ENCODE measurements at places on chromosomes 1 and 21.

DNA sequence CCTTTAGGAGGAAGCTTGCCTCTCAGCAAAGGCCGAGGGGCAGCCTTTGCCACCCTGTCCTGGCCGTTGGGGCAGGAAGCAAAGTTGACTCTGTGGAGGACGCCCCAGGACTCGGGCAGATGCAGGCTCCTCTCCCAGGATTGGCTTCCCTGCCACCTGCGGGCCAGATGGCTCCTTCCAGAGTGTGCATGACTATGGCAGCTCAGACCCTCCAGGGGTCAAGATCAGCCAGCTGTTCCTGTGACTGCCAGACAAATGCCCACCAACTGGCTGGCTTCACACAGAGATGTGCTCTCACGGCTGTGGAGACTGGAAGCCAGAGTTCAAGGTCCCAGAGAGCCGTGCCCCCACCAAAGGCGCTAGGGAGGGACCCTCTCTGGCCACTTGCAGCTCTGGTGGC lies 87.0 kb upstream of the VAMP3 start:
- no peak for DNase-seq

- no peak for DNase-seq
These were observed 478.2 kb downstream of the NEGR1 start for GRCh38 chr1:71804140-71804539.

DNA sequence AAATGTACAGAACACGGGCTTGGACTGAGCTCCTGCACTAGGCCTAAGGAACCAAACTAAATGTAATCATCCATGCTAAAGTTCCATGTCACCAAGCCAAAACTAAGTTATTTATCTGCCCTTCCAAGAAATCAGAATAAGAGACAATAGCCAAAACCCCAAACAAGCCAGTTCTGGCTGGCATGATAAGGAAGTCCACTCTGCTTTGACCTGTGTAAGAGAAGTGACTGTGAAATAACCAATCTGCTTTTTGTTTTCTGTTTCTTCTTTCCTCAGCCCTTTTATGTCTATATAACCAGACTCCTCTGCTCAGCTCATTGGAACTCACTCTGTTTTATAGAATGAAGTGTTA lies 15.1 kb downstream of the PLPPR5 start:
- DNase-seq, result no peak

DNA sequence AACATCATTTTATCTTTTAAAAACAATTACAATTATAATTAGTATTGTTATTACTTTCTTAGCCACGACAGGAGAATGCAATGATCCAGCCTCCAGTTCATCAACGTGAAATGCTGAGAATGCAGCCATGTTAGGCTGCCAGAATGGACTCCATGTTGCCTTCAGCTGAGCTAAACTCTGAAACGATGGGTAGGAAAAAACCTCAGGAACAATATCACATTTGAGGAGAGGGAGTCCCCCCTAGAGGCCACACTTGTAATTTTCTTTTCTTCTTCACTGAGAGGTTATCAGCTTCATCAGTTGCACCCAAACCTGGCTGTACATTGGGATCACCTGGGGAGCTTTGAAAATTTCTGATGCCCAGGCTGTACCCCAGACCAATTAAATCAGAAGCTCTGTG lies 34.6 kb upstream of the DNAH14 start:
- no peak for DNase-seq

GRCh38 chr21:34722684-34723300 lies 54.0 kb downstream of the CLIC6 start:
- DNase-seq, result no peak

- no peak for DNase-seq
These were observed 22.1 kb upstream of the COL16A1 start for GRCh38 chr1:31725777-31726535.

GRCh38 chr1:29944253-29944905 lies 708.1 kb downstream of the PTPRU start:
- no peak for DNase-seq

DNA sequence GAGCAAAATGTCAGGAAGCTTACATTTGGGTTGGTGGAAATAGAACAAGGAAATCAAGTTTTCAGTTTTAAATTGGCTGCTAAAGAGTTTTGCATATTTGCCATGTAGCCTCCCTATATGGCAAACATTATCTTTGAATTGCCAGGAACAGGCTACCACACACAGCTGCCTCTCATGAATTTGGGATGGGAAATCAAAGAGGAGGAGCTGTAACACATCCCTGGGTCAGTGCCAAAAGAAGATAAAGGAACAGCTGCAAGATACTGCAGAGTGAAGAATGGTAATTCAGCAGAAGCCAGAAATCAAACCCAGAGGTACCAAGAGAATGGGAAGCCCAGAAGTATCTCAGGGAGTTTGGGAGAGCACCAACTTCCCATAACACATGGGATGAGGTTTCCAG lies 18.6 kb upstream of the RASAL2 start:
- DNase-seq, result no peak

GRCh38 chr1:85655315-85655714 lies 52.9 kb downstream of the ZNHIT6 start:
- DNase-seq, result no peak

- no peak for DNase-seq
These were observed 54.5 kb downstream of the ATP1B1 start for GRCh38 chr1:169160845-169161495.

GRCh38 chr1:184002071-184002470 lies 35.5 kb downstream of the COLGALT2 start:
- DNase-seq, result no peak

GRCh38 chr1:56331892-56332567 lies 247.3 kb downstream of the PLPP3 start:
- DNase-seq, result no peak

GRCh38 chr21:36217743-36218142 lies 61.1 kb downstream of the DOP1B start:
- no peak for DNase-seq

DNA sequence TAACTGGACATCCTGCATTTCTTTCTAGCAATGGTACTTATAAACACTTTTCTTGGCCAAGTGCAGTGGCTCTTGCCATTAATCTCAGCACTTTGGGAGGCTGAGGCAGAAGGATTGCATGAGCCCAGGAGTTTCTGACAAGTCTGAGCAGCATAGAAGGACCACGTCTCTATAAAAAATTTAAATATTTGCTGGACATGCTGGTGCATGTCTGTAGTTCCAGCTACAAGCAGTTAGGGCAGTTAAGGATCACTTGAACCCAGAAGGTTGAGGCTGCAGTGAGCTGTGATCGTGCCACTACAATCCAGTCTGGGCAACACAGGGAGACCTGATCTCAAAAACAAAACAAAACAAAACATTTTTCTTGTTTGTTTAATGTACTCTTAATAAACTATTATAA lies 434.0 kb downstream of the PLA2G4A start:
- no peak for DNase-seq

DNA sequence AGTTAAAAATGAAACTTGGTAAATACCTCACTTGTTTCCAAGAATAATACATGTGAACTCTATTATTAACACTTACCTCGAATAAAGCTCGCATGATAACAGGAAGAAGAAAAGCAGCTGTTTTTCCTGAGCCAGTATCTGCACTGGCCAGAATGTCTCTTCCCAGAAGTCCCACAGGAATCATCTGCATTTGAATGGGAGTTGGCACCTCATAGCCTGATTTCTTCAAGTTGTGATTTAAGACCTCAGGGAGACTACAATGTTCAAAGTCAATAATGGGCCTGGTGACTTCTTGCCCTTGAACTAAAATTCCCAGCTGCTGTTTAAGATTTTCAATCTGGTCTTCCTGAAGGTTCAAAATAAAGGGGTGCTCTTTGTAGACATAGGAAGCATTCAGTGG lies 3.8 kb downstream of the DDX59 start:
- no peak for DNase-seq

GRCh38 chr1:214328770-214329469 lies 48.0 kb downstream of the SMYD2 start:
- DNase-seq, result peak; percentile 80

- no peak for DNase-seq
These were observed 18.8 kb downstream of the SLX9 start for GRCh38 chr21:44958471-44959191.

DNA sequence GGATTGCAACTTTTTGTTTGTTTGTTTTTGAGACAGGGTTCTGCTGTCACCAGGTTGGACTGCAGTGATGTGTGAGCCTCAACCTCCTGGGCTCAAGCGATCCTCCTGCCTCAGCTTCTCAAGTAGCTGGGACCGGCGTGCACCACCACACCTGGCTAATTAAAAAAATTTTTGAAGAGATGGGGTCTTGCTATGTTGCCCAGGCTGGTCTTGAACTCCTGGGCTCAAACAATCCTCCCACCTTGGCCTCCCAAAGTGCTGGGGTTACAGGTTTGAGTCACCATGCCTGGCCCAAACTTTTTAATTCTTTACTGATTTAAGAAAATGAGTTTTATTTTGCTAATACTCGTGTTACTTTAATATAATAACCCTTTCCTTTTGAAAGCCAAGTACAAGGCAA lies 31.5 kb upstream of the SERPINC1 start:
- DNase-seq, result no peak

DNA sequence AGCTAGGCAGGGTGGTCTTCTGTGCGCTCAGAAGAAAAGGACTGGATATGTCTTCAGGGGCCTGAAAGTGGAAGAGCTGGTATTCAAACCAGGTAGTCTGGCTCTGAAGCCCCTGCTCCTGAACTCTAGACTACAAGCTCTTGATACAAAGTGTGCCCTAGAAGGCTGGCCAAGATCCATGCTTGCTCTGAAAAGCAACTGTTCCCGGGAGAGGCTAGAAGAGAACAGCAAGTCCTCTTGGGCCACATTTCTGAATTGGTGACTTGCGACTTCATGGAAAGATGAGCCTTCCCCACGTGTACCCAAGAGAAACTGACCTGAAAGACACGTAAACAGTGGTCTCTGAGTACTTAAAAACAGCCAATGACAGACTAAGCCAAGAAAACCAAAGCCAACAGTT lies 123.3 kb upstream of the GRIK3 start:
- DNase-seq, result no peak

GRCh38 chr1:147292631-147293251 lies 50.3 kb downstream of the CHD1L start:
- DNase-seq, result no peak

- DNase-seq, result no peak
These were observed 13.8 kb upstream of the CAMTA1 start for GRCh38 chr1:6771441-6771769.

DNA sequence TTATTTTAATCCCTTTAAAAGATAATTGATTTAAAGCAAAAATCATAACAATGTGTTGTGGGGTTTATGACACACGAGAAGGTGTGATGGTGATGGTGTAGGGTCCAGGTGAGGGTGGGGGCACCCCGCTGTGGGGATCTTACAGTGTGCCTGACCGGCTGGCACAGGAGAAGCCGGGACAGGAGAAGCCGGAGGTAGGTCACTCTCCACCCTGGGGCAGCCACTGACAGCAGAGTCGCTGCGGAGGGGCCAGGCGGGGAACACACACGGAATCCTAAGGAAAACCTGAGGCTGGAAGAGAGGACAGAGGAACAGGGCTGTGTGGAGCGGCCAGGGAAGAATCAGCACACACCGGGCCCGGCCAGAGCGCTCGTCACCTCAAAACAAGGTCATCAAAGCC lies 4.3 kb upstream of the LRRC3 start:
- no peak for DNase-seq

- peak; percentile 85 for DNase-seq
These were observed 9.2 kb upstream of the TNFRSF1B start for GRCh38 chr1:12157366-12158231.

DNA sequence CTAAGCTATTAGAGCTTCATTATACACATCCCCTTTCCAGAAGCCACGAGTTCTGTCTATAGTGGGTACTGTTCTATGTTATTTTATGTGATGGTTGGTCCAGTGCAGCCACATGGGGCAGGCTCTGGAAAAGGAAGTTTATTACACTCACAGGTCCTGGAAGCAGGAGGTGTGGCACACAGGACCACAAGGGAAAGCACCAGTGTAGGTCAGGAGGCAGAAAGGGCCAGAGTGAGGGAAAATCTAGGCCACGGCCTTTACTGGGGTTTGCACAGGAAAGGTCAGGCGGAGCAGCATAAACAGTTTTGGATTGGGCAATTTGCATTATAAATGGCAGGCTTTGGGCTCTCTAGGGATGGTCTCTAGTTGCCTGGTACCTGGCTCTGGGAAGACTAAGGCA lies 21.8 kb upstream of the CNIH3 start:
- no peak for DNase-seq

- no peak for DNase-seq
These were observed 4.8 kb upstream of the SLC35D1 start for GRCh38 chr1:67058761-67059160.

DNA sequence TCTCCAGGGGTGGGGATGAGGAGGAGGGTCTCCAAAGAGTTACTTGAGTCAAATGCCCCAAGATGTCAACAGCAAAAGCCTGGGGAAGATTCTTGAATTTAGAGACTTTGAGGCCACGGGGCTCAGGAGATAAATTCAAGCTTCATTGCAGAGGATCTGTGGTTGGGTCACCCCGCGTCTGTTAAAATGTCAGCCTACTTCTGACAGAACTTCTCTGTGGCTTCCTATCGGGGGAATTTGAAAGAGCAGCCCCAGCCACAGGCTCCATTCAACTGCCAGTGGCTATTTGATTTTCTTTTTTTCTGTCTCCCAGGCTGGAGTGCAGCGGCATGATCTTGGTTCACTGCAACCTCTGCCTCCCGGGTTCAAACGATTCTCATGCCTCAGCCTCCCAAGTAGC lies 62.5 kb upstream of the EFHD2 start:
- no peak for DNase-seq

GRCh38 chr1:34697818-34698217 lies 57.0 kb upstream of the GJB5 start:
- DNase-seq, result no peak

DNA sequence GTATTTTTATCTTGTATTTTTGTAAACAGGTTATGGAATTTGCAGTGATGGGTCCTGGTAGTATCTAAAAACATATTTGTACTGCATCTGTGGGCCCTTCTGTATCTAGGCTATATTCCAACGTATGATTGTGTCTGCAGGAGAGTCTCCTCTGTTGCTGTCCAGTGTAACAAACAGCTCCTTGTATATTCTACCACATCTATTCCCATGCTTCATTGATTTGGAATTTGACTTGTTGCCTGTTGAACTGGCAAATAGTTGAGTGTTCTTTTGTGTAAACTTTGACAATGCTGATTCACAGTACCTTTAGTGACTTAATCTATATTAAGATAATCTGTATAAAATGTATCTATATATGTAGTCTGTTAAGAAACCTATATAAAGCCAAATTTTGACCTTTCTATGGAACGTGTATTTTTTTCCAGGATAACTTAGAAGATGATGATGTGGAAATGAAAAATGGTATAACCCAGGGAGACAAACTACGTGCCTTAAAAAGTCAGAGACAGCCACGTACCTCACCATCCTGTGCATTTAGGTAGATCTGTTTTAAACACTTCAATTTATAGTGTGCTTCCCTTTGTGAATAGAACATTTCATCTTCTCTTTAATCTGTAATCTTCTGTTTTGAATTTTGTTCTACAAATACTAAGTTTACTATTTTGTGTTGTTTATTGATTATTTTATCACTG lies 43.4 kb upstream of the GPR88 start:
- no peak for DNase-seq

DNA sequence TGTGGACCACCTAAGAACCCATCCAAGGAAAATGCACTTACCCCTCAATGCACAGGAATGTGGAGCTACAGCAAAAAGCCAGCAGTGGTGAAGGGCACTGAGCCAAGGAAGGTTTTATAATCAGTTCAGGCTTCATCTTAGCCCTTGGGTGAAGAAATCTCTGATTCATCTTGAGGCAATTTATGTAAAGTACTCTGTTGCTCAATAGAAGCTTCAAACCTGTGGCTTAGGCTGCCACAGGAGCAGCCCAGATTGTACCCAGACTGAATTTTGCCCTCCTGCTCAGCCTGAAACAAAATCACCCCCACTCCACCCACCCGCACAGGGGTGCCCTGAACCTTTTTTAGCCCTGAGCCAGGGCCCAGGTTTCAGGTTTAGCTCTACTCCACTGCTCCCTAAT lies at the start of gene S100A12:
TSS of gene S100A12 (minus strand) at position 111 of the 400 bp plus-strand sequence. CDS start 1,029 bp downstream, outside the sequence.
- no peak for DNase-seq
